Occipital lobe (tissue), 3 donors: ENCODE measurements at places on chromosomes 1 and 21.

DNA sequence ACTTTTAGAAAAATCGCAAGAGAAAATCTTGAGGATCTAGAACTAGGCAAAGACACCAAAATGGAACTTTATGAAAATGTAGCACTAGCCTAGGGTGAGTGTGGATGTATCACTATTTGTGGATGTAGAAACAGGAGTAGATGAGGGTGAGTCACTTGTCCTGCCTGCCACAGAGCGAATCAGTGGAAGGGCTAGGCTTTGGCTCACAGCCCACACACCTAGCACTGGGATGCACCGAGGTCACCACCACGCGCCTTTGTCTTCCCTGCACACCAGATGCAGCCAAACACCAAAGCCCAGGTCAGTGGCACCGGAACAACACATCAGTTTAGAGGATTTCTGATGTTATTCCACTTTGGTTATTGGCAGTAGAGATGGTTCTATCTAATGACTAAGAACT lies 38.2 kb downstream of the PKNOX1 start:
- no peak for DNase-seq

GRCh38 chr1:64895500-64895899 lies 70.8 kb downstream of the JAK1 start:
- DNase-seq = no peak

DNA sequence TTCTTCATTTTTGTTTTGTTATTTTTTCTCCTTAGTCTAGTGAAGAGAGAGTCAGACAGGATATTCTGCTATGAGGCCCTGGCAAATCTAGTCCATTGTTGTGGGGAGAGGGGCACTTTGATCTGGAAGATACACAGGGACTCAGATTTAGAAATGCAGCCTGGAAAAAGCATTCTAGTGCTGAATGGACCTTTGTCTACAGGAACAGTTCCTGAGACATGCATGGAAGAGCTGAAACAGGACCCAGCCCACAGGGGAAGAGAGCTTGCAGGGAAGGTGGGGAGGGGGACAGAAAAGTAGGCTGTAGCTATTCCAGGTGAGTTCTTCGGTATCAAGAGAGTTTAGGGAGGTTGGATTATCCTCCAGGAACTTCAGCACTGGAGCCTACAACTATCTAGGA lies 98.5 kb downstream of the AKT3 start:
- no peak for DNase-seq

GRCh38 chr1:194028002-194028401 lies 841.6 kb upstream of the B3GALT2 start:
- DNase-seq = no peak

DNA sequence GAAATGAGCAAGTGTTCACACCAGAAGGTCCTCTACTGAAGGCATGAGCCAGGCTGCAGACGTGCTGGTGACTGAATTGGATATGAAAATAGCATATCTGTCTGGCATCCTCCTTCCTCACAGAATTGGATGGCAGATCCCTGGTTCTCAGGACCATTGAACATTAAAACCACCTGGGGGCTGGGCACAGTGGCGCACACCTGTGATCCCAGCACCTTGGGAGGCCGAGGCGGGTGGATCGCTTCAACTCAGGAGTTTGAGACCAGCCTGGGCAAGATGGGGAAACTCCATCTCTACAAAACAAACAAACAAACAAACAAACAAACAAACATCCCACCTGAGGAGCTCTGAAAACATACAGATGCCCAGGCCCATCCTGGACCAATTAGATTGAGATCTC lies 23.4 kb downstream of the TEX35 start:
- DNase-seq = no peak

- no peak for DNase-seq
Observed at GRCh38 chr1:3275471-3276340, 178.8 kb upstream of the ARHGEF16 start.

- no peak for DNase-seq
Observed at GRCh38 chr1:46415514-46415913, 21.4 kb downstream of the FAAH start.

GRCh38 chr1:155094622-155094948 lies 15.9 kb downstream of the EFNA3 start:
- no peak for DNase-seq

DNA sequence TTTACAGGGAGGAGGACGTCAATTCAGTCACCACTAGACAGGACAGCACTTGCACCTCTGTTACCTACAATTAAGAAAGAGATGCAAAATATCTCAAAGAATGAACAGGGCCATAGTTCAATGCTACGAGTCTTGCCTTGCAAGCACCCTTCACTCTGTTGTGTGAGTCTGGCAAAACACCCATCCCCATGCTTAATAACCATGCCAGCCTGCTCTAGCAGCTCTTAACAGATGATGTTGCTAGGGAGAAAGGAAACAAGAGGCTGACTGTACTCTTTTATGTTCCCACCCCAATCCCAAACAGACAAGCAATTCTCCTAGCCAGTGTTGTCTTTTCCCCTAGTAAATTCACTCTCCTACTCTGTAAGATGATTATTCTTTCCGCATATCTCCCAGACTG lies 5.3 kb downstream of the CBR1 start:
- DNase-seq = peak; percentile 33

GRCh38 chr1:12502336-12503109 lies 115.5 kb downstream of the DHRS3 start:
- DNase-seq = no peak

DNA sequence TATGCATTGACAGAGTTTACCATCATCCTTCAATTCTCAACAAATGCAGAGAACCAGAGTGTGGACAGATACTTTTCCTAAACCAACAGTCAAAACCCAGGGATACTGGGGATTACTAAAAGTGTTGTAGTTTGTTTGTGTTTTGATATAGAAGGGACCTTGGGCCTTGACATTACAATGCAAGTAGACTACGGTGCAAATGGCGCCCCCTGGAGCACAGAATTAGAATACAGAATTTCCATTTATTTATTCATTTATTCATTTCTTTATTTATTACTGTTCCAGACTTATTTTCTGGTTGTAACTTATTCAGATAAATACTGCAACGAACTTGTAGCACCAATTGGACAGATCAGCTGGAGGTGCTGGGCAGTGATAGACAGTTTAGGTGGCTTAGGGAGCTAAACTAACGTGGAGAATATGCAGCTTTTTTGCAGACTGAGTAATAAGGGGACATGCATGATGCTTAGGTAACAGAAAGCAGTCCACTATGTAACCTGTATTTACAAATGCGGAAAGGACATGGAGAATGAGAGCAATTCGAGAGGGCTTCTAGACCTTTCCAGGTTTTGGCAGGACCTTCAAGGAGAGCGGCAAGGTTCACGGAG lies 42.6 kb downstream of the KIRREL1 start:
- no peak for DNase-seq

GRCh38 chr1:228410015-228410414 lies 3.4 kb upstream of the TRIM11 start:
- no peak for DNase-seq

DNA sequence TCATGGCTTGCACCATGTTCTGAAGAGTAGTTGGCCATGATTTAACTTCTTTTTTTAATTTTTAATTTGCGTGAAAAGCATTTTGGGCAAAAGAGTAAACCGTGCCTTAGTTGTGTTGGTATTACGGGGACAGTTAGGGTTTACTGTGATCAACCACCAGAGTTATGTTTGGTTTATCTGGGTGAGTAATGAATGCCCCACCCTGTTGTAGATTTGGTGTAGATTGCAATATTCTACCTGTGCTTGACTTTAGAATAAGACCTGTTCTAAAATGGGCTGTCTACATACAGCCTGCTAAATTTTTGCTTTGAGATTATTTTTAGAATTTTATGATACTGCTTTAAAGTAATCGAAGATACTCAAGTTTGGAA lies 1.4 kb downstream of the USP25 start:
- no peak for DNase-seq

GRCh38 chr1:4375812-4376211 lies 278.6 kb upstream of the AJAP1 start:
- no peak for DNase-seq

GRCh38 chr1:157624471-157624870 lies 26.6 kb upstream of the FCRL4 start:
- no peak for DNase-seq

DNA sequence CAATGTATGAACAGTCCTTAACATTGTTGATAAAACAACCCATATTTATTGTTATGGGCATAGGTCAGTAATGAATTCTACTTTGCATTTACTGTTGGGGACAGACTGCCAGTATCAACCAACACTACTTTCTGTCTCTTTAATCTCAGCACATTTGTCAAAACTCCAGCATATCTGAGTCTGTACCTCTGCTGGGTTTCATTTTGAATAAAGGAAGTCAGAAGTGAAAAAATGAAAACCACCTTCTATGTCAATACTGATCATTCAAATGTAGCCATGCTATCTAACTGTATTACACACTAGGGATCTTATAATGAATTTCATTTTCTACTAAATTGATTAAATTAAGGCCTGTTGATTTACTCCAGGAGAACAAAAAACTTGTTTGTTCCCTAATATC lies 24.2 kb upstream of the CXADR start:
- DNase-seq = no peak

DNA sequence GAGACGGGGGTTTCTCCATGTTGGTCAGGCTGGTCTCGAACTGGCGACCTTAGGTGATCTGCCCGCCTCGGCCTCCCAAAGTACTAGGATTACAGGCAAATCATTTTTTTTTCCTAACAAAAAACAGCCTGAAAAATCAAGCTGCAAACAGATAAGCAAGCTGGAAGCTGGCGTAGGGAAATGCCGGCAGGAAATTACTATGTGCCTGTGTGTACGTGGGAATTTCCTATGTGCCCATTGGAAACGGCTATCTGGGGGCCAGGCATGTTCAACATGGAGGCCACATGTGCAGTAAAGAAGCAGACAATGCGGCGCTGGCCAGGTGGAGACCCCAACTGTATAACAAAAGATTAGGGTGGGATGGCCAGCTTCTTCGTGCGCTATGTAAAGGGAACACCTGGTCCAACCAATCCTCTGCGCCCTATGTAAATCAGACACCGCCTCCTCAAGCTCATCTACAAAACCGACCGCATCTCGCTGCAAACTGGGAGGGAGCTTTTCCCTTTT lies 9.1 kb upstream of the AADACL4 start:
- DNase-seq = no peak

DNA sequence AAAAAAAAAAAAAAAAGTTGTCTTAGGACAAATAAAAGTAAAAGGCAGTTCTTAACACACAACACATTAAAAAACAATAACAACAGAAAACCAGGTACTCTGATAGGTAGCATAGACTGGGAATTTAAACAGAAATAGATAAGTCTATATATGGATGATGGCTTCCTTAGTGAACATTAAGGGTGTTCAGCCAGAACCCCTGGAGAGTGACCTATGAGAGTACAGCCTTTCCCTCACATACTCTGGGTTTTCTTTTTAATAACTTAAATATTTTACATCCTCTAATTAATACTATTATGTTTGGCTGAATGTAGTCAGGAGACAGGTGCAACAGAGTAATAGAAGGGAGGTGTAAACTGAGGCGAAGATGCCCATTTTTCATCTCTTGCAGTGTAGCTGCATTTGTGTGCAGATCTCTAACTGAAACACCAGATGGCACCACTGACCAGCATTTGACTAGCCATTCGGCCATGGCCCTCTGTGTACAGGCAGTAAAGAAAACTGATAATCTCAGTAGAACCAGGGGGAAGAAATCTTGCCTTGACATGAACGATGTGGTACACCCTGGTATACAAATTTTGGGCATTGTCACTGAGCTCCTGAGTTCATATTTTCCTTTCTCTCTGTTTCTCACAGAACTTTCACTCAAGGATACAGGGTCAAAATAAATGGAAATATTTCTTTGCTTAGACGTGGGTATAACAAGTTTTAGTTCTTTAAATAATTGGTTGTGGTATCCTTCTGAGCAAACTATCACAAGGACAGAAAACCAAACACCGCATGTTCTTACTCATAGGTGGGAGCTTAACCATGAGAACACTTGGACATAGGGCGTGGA lies 7.6 kb downstream of the TTF2 start:
- DNase-seq = peak; percentile 32

DNA sequence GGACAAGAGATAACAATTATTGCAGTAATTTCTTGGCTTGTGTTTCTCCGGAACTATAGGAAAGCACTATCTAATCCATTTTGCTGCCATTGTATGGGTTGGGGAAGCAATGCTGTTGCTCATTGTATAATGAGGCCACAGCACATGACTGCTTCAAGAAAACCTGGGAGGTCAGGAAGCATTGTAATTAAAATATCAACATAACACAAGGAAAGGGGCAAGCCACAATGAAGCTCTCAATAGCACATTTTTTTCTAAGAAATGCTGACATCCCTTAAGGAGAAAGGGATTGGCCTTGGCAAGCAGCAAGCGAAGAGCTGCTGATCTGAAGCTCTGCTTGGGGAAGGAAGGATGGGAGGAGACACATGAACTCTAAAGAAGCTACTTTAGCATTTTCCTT lies 44.0 kb downstream of the PLPP3 start:
- no peak for DNase-seq

DNA sequence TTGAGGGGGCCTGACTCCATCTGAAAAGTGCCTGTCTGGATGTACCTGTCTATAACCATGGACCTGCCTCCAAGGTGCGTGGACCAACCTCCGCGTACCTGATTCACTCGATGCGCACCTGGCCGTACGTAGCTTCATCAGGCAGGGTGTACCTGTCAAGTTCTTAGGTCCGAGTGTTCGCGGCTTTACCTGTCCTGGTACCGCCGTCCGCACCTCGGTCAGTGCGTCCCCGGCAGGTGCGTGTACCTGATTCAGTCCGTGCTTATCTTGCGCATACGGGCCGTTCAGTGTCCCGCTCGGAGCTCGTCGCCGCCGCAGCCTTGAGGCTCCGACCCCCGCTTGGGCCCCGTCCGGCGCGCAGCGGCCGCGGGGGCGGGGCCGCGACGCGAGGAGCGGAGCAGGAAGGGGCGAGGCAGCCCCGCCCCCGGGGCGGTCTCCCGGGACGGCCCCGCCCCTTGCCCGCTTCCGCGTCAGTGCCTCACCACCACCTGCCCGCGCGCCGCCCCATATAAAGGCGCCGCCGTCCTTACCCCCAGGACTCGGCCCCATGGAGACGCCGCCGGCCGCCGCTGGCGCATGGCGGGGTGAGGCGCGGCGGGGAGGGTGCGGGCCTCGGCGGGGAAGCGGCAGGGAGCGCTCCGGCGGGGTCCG lies at the start of gene ZC3H12A:
TSS of gene ZC3H12A (plus strand) at position 535 of the 651 bp plus-strand sequence. CDS start 917 bp downstream, outside the sequence.
- peak; percentile 56 for DNase-seq

DNA sequence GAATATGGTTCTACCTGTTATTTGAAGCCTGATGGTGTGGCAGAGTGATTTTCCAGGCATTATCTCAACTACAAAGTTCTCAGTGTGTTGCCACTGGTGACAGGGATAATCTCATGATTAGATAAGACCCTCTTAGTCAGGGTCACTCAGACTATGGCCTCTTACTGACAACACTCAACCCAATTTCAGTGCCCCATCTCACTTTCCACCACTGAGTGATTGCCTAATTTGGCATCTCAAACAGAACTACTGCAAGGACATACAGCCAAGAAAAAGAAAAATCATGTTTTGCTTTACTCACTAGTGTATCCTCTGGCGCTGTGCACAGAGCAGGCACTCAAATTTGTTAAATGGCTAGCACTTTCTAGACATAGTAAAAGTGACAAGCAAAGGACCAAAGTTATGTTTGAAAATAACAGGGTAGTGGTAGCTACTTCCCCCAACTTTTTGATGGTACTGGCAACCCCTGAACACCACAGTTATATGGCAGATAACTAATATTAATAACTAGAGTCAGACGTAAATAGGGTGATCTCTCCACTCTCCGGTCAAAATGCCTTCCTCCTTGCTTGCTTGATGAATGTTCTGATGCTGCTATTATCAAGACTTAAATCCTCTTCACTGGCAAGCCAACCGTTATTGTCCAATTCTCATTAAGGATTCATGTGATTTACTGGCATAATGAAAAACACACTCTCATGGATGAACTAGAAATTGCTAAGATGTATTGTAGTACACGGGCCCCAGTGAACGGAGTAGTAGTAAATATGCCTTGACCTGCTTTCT lies 37.1 kb upstream of the SLC30A10 start:
- no peak for DNase-seq
